CD4-positive, alpha-beta T cell (primary cell): ENCODE measurements at places on chromosomes 11 and 22.

DNA sequence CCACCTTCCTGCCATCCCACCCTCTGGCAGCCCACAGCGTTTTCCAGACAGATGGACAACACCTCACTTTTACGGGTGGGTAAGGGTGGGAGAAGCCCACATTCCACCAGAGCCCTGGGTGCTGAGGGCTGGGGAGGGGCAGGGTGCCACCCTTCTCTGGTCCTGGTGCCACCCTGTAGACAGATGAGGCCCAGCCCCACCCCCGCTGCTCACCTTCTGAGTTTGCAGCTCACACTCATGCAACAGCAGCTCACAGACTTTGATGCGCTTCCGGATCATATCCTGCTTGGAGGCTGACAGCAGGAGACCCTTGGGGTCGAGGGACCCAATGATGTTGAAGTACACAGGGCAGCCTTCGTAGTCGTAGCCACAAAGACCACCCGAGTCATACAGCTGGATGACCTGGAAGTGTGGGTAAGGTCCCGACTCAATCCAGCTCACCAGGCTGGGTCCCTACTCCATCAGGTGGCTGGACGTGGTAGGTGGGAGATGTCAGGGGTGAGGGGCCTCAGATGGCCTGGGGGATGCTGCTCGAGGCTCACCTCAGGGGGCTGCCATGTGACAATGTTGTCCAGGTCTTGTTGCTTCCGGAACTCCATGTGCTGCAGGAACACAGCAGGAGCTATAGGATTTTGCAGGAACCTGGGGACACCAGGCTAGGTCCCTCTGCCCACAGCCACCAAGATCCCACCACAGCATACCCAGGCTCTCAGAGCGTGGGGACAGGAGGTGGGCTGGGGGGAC is 10.3 kb downstream of the SEC14L4 start:
- no peak for DNase-seq

- DNase-seq: no peak
These were observed 22.4 kb downstream of the POU2AF1 start for GRCh38 chr11:111356660-111357048.

- DNase-seq: no peak
These were observed 105.5 kb downstream of the NXPE2 start for GRCh38 chr11:114783805-114784204.

DNA sequence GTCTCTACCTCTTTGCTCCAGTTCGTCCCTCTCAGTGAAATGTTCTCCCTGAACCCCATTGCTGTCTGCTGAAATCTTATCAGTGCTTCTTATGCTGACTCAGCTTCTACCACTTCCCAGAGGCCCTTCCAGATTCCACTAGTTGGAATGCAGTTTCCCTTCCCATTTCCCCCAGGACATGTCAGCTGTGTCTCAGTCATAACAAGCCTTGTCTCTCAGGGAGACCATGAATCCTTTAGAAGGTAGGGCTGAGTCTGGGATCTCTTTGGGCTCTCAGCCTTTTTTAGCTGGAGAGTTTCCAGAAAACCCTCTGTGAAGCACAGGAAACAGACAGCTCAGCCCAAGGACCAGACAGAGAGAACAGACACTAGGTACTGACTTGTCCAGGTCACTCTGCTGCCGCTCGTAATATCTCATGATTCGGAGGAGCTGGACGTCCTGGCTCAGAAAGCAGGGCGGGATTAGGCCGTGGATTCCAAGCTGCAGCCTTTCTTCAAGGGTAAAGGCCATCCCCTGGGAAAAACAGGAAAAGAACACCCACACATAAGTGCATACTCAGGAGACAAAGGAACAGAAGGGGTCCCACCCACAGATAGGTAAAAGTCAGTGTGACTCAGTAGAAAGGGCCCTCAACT is 113.0 kb downstream of the ME3 start:
- DNase-seq: no peak

DNA sequence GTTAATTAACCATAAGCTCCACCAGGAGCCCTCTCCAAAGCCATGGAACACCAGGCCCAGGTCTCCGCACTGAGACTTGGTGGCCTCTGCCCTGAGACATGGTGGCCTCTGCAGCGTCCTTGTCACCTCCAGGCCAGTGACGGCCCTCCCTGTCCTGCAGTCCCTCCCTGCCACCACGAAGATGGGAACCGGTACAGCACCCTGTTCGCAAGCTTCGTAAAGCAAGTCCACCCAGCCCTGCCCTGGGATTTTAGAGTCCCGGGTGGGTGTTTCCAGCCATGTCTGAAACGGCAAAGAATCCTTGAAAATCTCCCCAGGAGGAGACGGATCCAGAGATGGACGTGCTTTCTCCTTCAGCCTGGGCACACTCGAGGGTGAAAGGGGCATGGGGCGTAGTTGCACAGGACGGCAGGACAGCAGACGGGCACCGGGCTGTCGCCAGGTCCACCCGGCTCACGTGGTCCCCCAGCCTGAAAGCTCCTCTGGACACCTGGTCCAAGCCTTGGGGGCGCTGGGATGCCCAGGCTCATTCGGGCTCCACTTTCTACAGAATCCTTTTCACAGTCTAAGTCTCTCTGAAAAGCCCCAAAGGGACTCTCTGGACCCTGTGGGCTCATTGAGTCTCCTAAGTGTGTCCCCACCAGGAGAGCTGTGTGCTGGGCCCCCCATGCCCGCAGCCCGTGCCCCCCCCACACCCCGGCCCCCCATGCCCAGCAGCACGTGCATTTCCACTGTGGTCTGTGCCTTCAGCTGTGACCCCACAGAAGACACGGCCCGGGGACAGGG is 456.2 kb downstream of the BRD1 start:
- no peak for DNase-seq

- no peak for DNase-seq
These were observed 6.6 kb downstream of the CTSC start for GRCh38 chr11:88330826-88331428.

GRCh38 chr11:103970701-103971249 is 65.7 kb upstream of the DDI1 start:
- no peak for DNase-seq

GRCh38 chr11:74460065-74460464 is 7.3 kb downstream of the KCNE3 start:
- DNase-seq: no peak

- no peak for DNase-seq
These were observed 13.0 kb downstream of the PAX6 start for GRCh38 chr11:31798057-31798553.

GRCh38 chr11:67605231-67606011 is 1.3 kb upstream of the NDUFV1 start:
- no peak for DNase-seq

DNA sequence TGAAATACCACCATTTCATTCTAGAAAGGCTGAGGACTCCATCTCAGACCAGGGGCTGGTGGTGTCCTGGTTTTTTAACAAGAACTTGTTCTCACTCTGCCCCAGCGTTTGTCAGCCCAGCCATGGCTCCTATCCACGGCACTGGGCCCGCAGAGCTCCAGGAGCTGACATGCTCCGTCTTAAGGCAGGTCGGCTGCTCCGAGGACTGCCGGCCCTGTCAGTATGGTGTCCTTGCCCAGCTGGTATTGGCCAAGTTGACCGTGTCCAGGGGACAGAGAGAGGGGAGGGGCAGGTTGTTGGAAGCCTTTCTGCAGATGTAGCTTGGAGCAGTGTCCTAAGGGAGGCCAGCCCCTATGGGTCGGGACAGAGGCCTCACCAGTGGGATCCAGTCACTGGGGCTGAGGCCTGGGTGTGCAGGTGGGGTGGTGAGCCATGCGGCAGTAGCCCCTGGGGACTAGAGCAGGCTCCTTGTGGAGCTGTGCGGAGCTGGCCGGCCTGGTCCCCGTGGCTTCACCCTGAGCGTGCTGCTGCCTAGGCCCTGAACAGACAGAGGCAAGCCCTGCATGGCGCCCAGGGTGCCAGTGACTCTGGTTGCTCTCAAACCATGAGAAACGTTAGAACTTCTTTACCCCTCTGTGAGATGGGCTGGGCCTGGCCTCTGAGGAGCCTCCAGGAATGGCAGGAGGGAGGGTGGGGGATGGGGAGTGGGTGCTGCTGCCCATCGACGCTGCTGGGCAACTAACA is 39.9 kb upstream of the KCNQ1OT1 start:
- DNase-seq: no peak

GRCh38 chr11:58334708-58335107 is 24.2 kb downstream of the OR5B17 start:
- no peak for DNase-seq

- no peak for DNase-seq
These were observed 1161.1 kb downstream of the BRD1 start for GRCh38 chr22:48666620-48667019.

GRCh38 chr11:127217452-127218274 is 217.1 kb upstream of the KIRREL3 start:
- no peak for DNase-seq

DNA sequence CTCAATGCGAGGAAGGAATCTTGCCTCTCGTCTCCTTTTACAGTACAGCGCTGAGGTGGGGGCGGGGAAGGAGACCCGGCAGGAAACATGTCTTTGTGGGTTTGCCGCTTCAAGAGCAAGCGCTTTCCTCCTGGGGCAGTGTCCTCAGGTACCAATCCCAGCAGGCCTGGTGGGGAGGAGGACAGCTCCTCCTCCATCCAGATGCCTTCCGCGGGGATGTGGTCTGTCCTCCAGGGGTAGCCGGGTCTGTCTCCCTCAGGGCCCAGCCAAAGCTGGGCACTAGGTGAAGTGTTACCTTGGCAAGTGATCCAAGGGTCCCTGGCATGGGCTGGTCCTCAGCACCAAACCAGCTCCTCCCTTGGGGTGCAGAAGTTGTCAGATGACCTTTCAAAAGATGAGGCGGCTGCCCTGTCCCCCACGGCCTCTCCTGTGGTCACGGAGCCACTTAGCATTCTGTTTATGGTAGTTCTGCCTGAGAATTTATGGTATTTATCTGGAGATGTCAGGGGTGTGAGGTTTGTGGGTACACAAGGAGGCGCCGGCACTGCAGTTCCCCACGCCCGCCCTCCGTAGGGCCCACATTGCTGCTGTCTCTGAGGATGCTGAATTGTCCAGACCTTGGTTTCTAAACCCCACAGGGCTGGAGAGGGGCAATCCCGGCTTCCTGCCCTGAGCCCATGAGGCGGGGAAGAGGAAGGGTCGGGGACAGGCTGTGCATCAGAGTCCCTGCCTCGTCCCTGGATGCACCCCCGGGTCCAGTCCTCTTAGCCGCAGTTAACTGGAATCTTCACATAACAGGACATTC is 93.5 kb upstream of the ANO1 start:
- DNase-seq: no peak

- DNase-seq: no peak
These were observed 169.4 kb downstream of the MYO18B start for GRCh38 chr22:25911243-25911972.

DNA sequence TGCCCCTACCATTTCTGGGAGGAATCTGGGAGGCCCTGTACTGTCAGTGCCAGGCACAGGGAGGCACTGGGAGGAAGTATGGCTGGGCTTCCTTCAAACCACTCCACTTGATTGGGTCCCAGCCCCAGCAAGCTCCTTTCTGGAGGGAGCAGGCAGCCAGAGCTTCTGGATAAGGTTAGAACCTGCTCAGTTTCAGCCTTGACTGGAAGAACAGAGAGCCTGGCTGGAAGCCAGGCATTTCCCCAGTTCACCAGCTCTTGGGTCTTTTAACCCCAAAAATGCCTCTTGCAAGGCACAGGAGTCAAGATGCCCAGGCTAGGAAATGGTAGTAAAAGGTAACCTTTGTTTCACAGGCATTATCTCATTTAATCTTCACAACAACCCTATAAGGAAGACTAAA is 9.0 kb upstream of the KCTD14 start:
- no peak for DNase-seq

DNA sequence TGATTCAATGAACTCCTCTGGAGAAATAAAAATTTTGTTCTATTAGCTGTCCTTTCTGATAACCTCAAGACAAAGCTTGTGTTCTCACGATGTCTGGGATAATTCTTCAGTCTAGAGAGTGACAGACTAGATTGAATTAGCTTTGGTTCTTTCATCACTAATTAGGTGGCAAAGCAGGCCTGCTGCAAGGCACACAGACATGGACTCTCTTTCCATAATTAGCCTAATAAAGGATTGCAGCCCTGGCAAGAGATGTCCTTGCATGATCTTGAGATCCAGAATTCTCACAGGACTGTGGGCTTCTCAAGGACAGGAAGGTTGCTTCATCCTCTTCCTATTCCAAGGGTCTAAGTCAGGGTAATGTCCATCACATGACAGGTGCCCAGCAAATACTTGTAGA is 245.6 kb upstream of the ZC3H12C start:
- no peak for DNase-seq

GRCh38 chr11:65090628-65091027 is 5.4 kb upstream of the VPS51 start:
- DNase-seq: no peak
